ENCODE measurements at places on chromosomes 7 and 10.

DNA sequence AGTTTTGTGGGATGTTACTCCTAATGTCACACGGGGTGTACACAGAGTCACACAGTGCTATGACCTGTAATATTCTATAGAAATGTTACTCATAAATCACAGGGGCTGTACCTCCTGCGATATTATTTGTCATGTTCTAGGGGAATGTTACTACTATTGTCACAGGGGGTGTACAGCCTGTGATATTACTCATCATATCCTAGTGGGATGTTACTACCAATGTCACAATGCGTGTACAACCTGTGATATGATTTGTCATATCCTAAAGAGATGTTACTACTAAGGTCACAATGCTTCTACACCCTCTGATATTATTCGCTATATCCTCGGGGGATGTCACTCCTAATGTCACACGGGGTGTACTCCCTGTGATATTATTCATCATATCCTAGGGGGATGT is 7.6 kb upstream of the CCZ1B start:
- DNase-seq, result no peak

- no peak for DNase-seq
These were observed 18.1 kb downstream of the RAB11FIP2 start for GRCh38 chr10:118028619-118029018.

DNA sequence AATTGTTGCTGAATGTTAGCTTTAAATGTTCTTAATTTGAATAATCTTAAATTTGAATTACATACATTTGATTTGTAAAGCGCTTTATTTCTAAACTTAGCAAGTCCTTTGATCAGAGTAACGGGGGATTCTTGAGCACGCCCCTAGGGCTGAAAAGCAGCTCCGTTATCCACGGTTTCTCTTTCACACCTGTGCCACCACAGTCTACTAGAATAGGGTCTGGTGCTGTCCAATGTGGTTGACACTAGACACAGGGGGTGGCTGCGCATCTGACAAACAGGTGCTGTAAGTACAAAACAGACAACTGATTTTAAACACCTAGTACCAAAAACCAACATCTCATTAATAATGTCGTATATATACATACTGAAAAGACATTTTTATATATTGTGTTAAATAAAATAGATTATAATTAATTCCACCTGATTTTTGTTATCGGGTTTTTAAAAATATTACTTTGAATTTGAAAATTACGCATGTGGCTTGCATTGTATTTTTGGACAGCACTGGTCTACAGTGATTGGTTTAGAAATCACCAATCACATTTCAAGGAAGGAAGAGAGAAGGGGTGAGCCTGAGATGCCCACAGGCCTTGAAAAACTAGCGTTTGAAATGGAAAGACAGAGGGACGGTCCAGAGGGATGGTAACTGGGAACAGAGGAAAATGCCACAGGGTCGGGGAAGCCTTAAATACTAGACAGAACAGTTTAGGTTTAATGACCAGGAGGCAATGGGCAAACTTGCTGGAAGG is 7.3 kb downstream of the SEPHS1 start:
- DNase-seq, result no peak

- no peak for DNase-seq
These were observed 293.7 kb downstream of the BBS9 start for GRCh38 chr7:33422825-33423645.

DNA sequence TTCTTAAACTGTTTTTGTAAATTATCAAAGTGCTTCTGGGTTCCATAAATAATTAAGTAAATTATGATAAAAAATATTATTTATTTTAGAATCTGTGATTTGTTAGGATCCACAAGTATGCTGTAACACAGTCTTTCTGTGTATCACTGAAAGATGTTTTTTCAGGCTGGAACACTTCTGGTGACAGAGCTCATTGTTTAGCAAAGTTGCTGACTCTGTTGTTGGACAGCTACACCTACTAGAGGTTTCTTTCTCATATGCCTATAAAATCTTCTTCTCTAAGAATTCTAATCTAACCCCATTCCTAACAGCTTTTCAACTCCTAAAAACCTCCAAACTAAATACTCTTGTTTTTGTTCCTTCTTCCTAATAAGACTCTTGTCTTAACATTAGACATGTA is 176.8 kb downstream of the THSD7A start:
- DNase-seq, result no peak

DNA sequence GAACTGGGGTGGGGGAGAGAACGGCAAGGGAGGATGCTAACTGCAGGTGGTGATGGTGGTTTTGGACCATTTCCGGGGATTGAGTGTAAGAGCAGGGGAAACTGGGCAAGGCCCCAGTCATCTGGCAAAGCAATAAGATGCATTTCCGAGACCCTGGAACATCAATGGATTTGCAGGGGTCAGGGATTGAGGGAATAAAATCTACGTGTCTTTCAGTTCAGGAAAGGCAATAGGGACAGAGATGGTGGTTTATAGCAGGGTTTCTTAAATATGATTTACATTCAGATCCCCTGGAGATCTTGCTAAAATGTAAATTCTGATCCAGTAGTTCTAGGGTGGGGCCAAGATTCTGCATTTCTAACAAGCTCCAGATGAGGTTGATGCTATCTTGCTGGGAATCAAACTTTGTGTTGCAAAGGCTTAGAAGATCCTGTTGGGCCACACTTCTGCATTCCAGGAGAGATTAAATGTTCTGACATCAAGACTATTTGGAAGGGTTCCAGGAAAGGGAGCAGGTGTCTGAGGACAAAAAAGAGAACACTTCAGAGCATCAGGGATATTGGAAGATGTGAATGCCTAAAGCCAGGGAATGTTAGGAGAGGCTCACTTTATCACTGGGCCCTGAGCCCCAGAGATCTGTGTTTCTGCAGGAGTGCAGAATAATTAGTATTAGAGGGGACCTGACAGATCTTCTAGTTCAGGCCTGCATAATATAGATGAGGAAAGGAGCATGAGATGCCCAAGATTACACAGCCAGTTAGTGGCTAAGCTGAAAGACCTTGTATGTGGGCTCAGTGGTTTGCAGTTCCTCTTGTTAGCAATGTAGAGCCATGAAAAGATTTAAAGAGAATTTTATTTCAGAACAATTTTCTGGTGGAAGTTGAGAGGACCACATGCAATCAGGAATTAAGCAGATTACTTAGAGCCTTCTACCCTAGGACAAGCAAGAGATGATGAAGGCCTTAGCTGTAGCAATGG is 32.4 kb downstream of the BLNK start:
- no peak for DNase-seq

DNA sequence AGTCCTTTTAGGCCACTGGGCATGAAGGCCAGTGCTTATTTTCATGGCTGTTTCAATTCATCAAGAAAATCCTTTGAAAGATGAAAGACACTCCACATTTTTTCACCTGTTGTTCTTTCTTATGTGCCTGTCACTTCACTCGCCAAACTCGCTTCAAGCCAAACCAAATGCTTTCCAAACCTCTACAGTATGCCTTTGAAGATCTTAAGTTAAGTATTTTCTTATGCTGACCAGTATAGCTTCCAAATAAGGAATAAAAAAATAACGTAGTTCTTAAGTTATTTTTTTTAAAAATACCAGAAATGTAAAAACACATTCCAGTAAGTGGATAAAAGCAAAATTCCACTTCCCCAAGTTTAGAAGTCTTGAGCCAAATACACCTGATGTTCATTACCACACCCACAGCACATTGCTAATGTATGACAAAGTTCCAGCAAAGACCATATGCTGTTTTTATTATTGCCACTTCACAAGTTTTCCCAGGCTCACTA is 186.1 kb downstream of the MTERF1 start:
- DNase-seq, result no peak

GRCh38 chr10:117094856-117095255 is 43.2 kb downstream of the VAX1 start:
- DNase-seq, result no peak

GRCh38 chr7:47818796-47819606 is 129.3 kb downstream of the PKD1L1 start:
- DNase-seq, result no peak

- DNase-seq, result no peak
These were observed 94.4 kb upstream of the CCDC6 start for GRCh38 chr10:60000747-60001146.

GRCh38 chr7:18903695-18904094 is 213.7 kb downstream of the TWIST1 start:
- DNase-seq, result no peak

- DNase-seq, result no peak
These were observed 192.7 kb upstream of the NFE2L3 start for GRCh38 chr7:25959168-25959734.

All from 8988T (cell line).